Hematopoietic multipotent progenitor cell treated with erythropoietin and hydrocortisone succinate and interleukin-3 and kit ligand, for 8 days (in vitro differentiated cells): ENCODE measurements at places on chromosomes 1 and 21.

GRCh38 chr1:198830412-198830811 is 191.6 kb downstream of the PTPRC start:
- no peak for DNase-seq

GRCh38 chr1:31802190-31803150 is 13.4 kb downstream of the SPOCD1 start:
- no peak for DNase-seq

GRCh38 chr1:59150577-59151386 is 146.1 kb upstream of the FGGY start:
- DNase-seq = no peak

DNA sequence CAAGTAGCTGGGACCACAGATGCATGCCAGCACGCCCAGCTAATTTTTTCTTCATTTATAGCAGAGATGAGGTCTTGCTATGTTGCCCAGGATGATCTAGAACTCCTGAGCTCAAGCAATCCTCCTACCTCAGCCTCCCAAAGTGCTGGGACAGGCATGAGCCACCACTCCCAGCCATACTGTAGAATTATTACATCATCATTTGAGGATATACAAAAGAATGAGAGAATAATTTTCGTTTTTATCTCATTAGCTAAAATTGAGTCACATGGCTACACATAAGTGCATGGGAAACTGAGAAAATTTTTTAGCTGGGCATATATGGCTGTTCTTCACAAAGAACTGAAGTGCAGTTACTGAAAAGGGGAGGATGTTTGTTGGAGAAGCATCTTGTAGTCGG is 21.2 kb downstream of the STXBP3 start:
- DNase-seq = no peak

- DNase-seq = no peak
Measured at GRCh38 chr1:215766521-215766920, 199.4 kb downstream of the KCTD3 start.

DNA sequence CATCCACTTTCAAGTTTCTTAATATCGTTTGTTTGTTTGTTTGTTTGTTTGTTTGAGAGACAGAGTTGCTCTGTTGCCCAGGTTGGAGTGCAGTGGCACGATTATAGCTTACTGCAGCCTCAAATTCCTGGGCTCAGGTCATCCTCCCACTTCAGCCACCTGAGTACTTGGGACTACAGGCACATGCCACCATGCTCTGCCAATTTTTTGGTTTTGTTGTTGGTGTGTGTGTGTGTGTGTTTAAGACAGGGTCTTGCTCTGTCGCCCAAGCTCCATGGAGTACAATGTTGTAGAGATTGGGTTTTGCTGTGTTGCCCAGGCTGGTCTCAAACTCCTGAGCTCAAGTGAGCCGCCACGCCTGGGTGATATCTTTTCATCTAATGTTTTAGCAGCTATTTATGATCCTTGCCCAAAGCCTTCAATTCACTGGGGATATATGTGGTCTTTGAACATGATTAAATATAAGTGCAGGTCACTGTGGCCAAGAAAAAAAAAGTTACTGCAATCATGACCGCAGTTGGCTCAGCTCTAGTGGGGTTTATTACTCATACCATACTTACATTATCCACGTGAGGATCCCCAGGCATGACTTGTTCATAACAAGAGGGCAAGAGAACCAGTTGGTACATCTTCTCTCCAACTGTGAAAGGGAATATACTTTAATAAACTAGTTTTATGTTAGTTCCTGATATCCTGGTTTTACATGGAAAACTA is 8.0 kb downstream of the RRP1B start:
- no peak for DNase-seq

DNA sequence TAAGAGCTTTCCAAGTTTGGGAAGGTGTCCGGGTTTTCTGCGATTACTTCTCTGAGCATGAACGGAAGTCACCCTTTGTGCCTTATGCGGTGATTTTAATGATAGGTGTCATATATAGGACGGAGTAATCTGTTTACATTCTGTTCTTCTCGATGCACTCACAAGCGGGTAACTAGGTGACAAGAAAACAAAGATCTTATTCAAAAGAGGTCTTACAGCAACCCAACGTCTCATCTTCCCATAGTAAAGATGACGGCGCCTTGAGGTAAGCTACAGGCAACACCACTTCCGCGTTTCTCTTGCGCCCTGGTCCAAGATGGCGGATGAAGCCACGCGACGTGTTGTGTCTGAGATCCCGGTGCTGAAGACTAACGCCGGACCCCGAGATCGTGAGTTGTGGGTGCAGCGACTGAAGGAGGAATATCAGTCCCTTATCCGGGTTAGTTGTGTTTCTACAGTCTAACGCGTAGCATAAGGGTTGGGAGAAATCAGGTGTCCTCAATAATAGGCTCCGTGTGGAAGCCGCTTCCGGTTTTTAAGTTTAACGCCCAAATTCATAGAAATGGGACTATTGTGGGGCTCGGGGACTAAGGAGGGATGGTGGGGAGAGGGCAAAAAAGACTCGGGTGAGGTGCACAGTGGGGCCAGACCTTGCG is at the start of gene UFC1:
UFC1 (plus strand) TSS at position 297 of the 656 bp plus-strand sequence; CDS start at position 317, 20 bp downstream.
- DNase-seq = peak; percentile 94

DNA sequence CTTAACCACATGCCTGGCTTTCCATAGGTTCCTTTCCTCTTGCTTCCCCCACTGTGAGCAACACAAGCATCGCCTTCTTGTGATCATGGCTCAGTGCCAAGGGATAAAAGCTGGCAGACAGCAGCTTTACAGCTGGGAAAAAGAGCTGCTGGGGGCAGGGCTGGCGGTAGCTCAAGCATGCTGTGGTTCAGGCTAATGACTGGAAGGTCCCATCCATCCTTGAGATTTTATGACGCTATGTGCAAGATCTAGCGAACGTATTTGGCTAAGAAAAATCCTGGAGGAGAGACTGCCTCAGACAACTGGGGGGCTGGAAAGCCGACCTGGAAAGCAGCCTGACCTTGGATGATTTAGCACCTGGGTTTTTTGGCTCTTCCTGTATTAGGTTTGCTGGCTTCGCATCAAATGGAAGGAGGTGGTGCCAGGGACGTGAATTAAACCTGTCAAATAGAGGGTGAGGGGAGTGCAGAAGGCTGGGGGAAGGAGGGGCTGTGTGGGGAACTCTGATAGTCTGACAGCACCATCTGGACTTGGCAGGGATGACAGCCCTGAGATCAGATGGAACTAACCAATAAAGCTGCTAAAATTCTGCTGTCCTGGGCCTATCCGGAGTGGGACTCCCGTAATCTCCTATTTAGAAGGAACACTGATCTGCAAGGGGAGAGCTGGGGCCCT is 34.8 kb downstream of the ZMYND12 start:
- peak; percentile 16 for DNase-seq

- no peak for DNase-seq
Measured at GRCh38 chr21:45796003-45796402, 152.5 kb downstream of the PCBP3 start.

DNA sequence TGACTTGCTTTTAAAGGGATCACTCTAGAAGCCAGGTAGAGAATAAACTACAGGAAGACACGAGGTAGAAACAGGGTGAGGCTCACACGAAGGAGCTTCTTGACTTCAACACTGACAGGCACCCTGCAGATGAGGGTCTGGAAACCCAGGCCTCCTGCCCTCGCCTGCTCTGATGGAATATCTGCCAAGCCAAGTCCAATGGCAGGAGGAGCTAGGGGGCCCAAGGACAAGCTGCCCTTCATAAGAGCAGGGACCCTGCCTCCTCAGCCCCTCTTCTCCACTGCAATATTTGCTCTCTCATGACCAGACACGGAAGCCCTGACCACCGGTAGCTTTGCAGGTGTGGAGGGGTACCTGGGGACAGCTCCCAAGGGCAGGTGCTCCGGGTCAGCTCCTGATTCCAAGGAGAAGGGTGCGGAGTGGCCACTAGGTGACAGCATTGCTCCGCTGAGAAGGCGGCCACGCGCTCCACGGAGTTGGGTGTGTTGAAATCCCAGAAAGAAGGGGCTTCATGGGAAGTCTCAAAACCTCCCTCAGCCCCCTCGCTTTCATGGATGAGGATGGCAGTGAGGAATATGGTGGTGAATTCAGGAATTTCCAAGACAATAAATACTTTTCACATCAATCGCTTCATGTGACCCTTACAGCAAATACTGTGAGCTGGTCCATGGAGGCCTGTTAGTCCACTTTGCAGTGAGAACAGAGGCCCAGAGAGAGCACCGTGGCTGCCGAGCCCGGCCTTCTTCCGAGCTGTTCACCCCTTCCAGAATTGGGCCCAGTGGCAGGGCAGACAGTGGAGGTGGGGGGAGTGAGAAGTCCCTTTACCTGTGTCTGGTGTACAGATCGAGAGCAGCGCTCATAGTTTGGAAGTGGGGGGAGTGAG is 33.2 kb upstream of the PAX7 start:
- DNase-seq = peak; percentile 9
